ENCODE measurements at places on chromosomes 3 and 15.

GRCh38 chr15:83685916-83686332, 32.0 kb downstream of the ADAMTSL3 start:
- H3K4me3 ChIP-seq: no peak overlapping the region
- H3K27me3 ChIP-seq: no peaks in the 10 kb centered on the region
- H3K27ac ChIP-seq: peak overlapping the region; percentile 67
- no peak for DNase-seq
- H3K36me3 ChIP-seq: no peaks in the 10 kb centered on the region

GRCh38 chr3:159848348-159849118, 140.1 kb upstream of the IL12A start:
- H3K4me3 ChIP-seq: no peak overlapping the region
- no peaks in the 10 kb centered on the region for H3K36me3 ChIP-seq
- no peaks in the 10 kb centered on the region for H3K27me3 ChIP-seq

- peaks cover 20% of the 10 kb centered on the region for H3K27me3 ChIP-seq
- H3K4me3 ChIP-seq: no peak overlapping the region
- peaks cover 9% of the 10 kb centered on the region for H3K4me1 ChIP-seq
- H3K27ac ChIP-seq: no peak overlapping the region
Observed at GRCh38 chr3:54631516-54632325, 296.1 kb downstream of the LRTM1 start.

DNA sequence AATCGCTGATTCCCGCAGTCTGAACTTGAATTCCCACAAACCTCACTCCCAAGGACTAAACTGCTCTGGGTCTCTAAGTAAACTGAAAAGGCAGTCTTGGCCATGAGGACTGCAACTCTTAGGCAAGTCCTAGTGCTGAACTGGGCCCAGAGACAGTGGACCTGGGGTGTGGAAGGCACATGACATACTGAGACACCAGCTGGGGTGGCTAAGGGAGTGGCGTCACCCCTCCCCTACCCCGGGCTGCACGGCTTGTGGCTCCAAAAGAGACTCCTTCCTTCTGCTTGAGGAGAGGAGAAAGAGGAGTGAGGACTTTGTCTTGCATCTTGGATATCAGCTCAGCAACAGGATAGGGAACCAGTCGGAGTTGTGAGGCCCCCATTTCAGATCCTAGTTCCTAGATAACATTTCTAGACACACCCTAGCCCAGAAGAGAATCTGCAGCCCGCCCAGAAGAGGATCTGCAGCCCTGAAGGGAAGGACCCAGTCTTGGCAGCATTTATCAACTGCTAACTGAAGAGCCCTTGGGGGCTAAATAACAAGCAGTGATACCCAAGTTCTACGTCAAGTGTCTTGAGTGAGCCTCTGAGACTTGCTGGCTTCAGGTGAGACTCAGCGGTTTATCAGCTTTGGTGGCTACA, 110.7 kb upstream of the C3orf80 start:
- H3K36me3 ChIP-seq: no peaks in the 10 kb centered on the region
- H3K4me3 ChIP-seq: no peak overlapping the region
- no peak overlapping the region for H3K27ac ChIP-seq
- no peak for DNase-seq

DNA sequence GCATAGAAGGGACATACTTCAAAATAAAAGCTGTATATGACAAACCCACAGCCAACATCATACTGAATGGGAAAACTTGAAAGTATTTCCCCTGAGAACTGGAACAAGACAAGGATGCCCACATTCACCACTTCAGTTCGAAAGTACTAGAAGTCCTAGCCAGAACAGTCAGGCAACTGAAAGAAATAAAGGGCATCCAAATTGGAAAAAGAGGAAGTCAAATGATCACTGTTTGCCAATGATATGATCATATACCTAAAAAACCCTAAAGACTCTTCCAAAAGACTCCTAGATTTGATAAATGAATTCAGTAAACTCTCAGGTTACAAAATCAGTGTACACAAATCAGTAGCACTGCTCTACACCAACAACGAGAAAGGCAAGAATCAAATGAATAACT, 40.7 kb downstream of the SLC49A4 start:
- H3K4me3 ChIP-seq: no peak overlapping the region
- no peaks in the 10 kb centered on the region for H3K4me1 ChIP-seq
- H3K27me3 ChIP-seq: no peaks in the 10 kb centered on the region

GRCh38 chr15:91922646-91923547, 69.4 kb downstream of the SLCO3A1 start:
- no peak overlapping the region for H3K4me3 ChIP-seq
- peaks cover 17% of the 10 kb centered on the region for H3K4me1 ChIP-seq
- DNase-seq: no peak
- no peaks in the 10 kb centered on the region for H3K36me3 ChIP-seq

- no peaks in the 10 kb centered on the region for H3K36me3 ChIP-seq
- no peak overlapping the region for H3K27ac ChIP-seq
- no peaks in the 10 kb centered on the region for H3K4me1 ChIP-seq
- DNase-seq: no peak
- H3K4me3 ChIP-seq: no peak overlapping the region
Observed at GRCh38 chr3:51275111-51275805, 109.8 kb upstream of the MANF start.

Data from mesothelial cell of epicardium (in vitro differentiated cells).